ENCODE measurements at places on chromosomes 6 and 20. TPM values are rescaled to one million over a fixed set of nuclear protein-coding genes. Genes with fewer than 3 reads are reported as not detected.

Gene PTPRK
- 47.8 TPM for total RNA-seq

GRCh38 chr20:51679254-51679921, 88.8 kb downstream of the ATP9A start:
- no peaks in the 10 kb centered on the region for H3K27me3 ChIP-seq
- H3K36me3 ChIP-seq, result no peaks in the 10 kb centered on the region
- H3K4me3 ChIP-seq, result no peak overlapping the region
- H3K4me1 ChIP-seq, result no peaks in the 10 kb centered on the region
- no peak overlapping the region for H3K27ac ChIP-seq

Gene GUCA1A
- not detected for total RNA-seq

DNA sequence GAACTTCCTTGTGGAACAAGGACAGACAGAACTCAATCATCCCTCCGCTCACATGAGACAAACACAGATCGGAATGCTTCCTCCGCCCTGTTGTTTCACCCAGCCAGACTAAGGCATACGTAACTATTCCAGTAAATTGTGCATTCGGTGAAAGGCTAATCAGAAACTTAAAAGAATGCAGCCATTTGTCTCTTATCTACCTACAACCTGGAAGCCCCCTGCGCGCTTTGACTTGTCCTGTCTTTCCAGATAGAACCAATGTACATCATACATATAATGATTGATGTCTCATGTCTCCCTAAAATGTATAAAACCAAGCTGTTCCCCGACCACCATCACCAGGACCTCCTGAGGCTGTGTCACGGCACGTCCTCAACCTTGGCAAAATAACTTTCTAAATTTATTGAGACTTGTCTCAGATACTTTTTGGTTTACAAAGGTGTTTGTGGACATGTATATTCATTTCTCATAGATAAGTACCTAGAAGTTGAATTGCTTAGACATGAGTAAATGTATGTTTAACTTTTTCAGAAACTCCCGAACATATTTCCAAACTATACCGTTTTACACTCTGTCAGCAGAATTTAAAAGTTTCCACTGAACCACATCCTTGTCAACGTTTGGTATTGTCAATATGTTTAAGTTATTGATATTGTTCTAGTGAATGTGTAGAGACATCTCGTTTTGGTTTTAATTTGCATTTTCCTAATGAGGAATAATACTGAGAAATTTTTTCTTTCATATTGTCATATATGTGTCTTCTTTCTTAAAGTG, 197.6 kb upstream of the THBS2 start:
- H3K4me1 ChIP-seq, result no peaks in the 10 kb centered on the region
- H3K27ac ChIP-seq, result no peak overlapping the region
- H3K27me3 ChIP-seq, result no peaks in the 10 kb centered on the region
- H3K36me3 ChIP-seq, result no peaks in the 10 kb centered on the region

- H3K36me3 ChIP-seq, result no peaks in the 10 kb centered on the region
- H3K27ac ChIP-seq, result no peak overlapping the region
- H3K4me1 ChIP-seq, result no peaks in the 10 kb centered on the region
- no peak for DNase-seq
- no peaks in the 10 kb centered on the region for H3K27me3 ChIP-seq
Measured at GRCh38 chr20:63125838-63126601, 89.9 kb downstream of the YTHDF1 start.

Gene SSTR4
- not detected for total RNA-seq

Gene SLA2
- total RNA-seq, result 0.13 TPM

DNA sequence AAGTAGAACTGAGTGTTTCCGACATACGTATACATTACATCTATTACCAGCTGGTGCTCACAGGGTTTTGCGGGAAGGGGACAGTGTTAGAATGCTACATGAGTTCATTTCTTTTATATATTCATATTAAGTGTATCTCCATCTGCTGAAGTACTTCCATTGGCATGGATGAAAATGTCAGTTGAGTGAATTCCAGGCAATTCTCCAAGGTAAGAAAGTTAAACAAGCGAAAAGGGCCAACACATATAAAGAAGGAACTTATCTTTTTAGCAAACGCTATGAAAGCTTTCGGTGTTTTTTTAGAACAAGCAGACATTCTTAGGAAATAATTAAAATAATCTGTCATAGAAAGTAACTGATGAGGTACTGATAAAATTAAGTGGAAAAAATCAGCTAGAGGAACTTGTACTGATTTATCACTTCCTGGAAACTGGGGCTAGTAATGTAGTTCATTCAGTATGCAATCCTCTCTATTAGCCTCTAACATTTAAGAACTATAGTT, 34.6 kb downstream of the RNF146 start:
- H3K27ac ChIP-seq, result peak overlapping the region; percentile 11
- no peak for DNase-seq
- H3K4me1 ChIP-seq, result peaks cover 23% of the 10 kb centered on the region
- no peak overlapping the region for H3K4me3 ChIP-seq

Gene RIPOR2
- total RNA-seq, result 9.5 TPM

GRCh38 chr6:14450133-14450504, 332.5 kb downstream of the CD83 start:
- DNase-seq, result no peak
- H3K27me3 ChIP-seq, result no peaks in the 10 kb centered on the region
- H3K4me3 ChIP-seq, result no peak overlapping the region
- no peaks in the 10 kb centered on the region for H3K4me1 ChIP-seq
- H3K36me3 ChIP-seq, result no peaks in the 10 kb centered on the region
- no peak overlapping the region for H3K27ac ChIP-seq

Gene OR2H1
- not detected for total RNA-seq

DNA sequence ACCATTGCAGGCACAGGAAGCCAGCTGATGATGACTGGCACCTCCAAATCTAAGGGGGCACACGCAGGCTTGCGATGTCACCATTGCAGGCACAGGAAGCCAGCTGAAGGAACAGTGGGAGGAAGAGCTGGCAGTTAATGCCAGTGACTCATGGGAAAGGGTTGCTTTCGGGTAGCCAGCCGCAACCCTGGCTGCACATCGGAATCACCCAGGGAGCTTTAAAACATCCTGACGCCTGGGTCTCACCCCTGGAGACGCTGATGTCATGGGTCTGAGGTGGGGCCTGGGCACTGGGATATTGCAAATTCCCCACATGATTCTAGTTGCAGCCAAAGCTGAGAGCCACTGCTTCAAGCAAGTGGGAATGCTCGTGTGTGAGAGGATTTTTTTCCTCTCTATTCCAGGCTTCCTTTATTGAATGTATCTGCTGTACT, 16.1 kb upstream of the CCN6 start:
- no peaks in the 10 kb centered on the region for H3K36me3 ChIP-seq
- peak overlapping the region; percentile 80 for H3K27ac ChIP-seq
- H3K4me3 ChIP-seq, result no peak overlapping the region
- DNase-seq, result peak; percentile 23
- peaks cover 8% of the 10 kb centered on the region for H3K4me1 ChIP-seq

Data from thyroid gland (tissue), 4 donors.